ENCODE measurements at places on chromosomes 12 and 14.

GRCh38 chr12:10563002-10563401 lies 50.4 kb downstream of the MAGOHB start:
- no peak for DNase-seq

- DNase-seq: no peak
These were observed 199.9 kb downstream of the TTC7B start for GRCh38 chr14:90616313-90616712.

GRCh38 chr14:96710060-96710666 lies 87.0 kb upstream of the VRK1 start:
- no peak for DNase-seq

- no peak for DNase-seq
These were observed 211.9 kb upstream of the LHX5 start for GRCh38 chr12:113683574-113683973.

GRCh38 chr12:6460751-6461371 lies 9.0 kb downstream of the TAPBPL start:
- DNase-seq: no peak

DNA sequence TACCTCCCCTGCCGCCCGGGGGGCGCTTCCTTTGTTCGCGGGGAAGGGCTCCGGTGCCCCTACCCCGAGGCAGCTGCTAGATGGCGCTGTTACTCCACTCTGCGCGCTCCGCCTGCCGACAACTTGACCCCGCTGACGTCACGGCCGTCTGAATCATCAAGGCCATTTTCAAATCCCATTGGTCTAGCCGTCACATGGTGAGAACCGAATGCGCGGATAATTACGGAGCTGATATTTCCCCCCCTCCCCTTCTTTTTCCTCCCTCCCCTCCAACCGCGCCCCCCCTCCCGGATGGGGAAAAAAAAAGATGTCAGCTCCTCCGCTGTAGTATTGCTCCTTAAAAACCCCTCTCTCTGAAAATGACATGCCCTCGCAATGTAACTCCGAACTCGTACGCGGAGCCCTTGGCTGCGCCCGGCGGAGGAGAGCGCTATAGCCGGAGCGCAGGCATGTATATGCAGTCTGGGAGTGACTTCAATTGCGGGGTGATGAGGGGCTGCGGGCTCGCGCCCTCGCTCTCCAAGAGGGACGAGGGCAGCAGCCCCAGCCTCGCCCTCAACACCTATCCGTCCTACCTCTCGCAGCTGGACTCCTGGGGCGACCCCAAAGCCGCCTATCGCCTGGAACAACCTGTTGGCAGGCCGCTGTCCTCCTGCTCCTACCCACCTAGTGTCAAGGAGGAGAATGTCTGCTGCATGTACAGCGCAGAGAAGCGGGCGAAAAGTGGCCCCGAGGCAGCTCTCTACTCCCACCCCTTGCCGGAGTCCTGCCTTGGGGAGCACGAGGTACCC lies at the start of gene HOXC10:
Gene HOXC10 (plus strand): TSS at position 246 of the 791 bp plus-strand sequence. CDS start 114 bp downstream, at position 360.
- peak; percentile 62 for DNase-seq

DNA sequence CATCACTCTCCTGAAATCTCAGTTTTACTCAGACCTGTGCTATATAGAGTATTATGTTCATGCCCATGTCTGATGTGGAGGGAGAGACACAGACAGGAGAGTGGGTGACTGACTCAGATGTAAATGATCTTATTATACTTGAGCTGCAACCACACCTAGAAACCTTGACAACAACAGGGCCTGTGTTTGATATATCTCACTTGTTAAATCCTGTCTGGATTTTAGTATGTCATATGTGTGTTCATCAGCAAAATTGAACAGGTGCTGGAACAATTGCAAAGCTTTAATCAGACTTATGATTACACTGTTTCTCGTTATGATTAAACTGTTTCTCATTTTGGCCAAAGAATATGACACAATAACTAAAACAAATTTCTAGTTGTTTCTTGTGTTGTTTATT lies 37.7 kb downstream of the DIP2B start:
- DNase-seq: no peak

DNA sequence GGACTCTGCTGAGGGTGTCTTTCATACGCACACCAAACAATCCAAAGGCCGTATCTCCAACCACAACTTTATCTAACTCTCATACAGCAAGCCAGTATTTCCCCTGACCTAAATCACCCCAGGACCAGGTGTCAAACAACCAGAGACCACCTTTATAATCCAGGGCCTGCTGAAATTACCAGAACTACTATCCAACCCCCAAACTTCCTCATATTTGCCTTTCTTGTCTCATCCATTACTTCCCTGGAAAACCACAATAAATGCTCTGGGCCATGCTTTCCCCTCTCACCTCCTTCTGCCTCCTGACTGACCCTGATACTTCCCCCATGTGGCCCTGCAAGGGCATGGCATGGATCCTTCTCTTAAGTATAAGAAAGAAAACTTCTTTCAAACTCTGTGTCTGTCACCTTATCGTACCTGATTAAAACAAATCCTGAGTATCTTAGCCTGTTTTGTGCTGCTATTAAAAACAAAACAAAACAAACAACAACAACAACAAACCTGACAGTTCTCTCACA lies 44.7 kb upstream of the CRACR2A start:
- DNase-seq: no peak
